ENCODE measurements at places on chromosomes 1 and 21.

GRCh38 chr1:38558500-38559445 lies 300.8 kb downstream of the RRAGC start:
- DNase-seq = no peak

GRCh38 chr1:205161076-205161475 lies 39.3 kb upstream of the RBBP5 start:
- no peak for DNase-seq

DNA sequence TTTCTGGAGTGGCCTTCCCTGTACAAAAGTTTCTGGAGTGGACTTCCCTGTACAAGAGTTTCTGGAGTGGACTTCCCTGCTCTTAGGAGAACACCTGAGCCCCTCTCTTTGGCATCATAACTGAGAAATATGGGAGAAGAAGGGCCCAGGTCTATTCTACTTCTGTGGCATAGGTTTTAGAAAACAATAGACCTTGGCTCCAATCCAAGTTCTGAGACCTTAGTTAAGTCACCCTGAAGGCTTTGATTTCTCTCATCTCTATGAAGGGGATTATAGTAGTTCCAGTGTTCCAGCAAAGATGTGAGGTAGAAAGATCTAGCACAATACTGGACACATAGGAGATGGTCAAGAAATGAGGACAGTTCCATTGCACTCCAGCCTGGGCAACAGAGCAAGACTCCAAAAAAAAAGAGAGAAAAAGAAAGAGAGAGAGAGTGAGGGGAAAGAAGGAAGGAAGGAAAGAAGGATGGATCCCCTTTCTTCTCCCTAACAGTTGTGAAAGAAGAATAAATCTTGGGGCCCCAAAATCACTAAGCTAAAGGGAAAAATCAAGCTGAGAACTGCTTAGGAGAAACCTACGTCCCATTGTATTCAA lies 13.3 kb upstream of the EIF4G3 start:
- DNase-seq = no peak

DNA sequence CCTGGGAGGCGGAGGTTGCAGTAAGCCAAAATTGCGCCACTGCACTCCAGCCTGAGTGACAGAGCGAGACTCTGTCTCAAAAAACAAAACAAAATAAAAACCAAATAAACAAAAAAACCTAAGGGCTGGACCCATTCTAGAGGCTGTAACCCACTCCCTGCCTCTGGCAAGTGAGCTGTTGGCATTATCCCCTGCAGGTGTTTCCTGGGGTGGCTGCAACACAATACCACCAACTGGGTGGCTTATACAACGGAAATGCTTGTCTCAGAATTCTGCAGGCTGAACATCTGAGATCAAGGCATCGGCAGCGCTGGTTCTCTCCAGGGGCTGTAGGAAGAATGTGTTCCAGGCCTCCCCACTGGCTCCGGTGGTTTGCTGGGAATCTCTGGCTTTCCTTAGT lies 15.2 kb downstream of the LRRC38 start:
- no peak for DNase-seq

DNA sequence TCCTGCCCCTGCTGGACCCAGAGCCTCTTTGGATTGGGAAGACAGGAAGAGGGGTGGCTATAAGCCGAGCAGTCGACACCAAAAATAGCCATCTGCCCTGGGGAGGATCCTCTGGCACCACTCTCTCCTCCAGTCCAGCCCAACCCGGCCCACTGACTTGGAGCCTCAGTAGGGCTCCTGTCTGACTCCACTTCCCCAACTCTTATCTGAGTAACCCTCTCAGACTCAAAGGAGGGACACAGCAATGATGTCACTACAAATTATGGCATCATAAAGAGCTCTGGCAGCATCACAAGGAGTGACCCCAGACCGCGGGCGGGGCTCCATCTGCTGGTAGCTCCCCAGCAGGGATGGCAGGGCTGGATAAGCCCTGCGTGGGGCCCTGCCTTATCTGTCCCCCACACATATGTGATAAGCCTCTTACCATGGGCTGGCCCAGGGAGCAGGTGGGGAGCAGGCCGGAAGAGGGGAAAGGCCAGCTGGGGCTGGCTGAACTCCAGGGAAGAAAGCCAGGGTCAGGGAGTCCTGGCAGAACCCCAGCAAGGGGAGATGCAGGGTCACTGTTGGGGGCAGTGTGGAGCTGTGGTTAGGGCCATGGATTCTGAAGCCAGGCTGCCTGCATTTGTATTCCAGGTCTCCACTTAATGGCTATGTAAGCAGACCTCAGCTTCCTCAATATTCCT lies 4.6 kb upstream of the SLC6A9 start:
- no peak for DNase-seq

DNA sequence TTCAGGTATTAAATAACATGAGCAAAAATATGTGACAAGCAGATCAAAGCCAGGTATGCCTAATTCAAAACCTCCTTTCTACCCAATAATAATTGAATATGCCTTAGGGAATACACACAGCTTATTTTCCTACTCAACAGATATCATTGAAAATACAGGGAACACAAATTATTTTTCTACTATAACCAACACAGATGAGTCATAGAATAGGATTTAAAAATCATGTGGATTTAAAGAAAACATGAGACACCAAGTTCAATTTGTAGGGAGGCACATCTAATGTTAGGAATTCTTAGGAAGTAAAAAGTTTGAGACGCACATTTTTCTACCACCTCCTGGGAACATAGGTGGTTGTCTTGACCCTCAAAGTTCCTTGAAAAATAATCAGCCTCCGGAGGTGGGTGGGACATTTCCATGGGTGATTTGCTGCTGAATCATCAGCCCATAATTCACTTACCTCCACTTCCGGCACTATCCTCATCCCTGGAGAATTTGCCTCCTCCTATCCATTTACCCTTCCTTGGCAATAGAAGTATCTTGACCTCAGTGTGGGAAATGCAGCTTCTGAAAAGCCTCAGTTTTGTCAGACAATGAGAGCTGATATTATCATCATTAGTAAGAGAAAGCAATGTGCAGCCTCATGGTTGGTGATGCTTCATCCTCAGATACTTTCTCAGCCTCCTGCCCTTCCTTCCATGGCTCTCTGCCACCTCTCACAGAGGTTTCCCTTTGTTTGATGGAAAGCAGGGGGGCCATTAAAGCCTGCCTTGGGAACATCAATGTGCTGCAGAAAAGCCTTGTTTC lies 33.5 kb upstream of the RGS4 start:
- DNase-seq = no peak

DNA sequence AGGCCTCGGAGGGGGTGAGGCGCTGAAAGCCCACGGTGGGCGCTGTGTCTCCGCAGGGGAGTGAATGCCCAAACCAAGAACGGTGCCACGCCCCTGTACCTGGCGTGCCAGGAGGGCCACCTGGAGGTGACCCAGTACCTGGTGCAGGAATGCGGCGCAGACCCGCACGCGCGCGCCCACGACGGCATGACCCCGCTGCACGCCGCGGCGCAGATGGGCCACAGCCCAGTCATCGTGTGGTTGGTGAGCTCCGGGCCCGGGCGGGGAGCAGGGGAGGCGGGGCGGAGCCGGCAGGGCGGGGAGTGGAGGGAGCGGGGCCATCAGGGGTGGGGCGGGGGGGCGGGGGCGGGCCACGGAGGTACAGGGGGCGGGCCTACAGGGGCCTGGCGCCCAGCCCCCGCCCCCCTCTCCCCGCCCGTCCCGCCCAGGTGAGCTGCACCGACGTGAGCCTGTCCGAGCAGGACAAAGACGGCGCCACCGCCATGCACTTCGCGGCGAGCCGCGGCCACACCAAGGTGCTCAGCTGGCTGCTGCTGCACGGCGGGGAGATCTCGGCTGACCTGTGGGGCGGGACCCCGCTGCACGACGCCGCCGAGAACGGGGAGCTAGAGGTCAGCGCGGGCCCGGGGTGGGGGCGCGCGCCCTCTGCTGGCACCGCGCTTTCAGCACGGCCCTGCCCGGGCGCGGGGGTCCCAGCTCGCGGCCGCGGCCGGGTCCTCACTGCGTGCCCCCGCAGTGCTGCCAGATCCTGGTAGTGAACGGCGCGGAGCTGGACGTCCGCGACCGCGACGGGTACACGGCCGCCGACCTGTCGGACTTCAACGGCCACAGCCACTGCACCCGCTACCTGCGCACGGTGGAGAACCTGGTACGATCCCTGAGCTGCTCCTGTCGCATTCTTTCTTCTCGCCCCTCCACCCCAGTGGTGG lies 15.9 kb downstream of the ESPN start:
- DNase-seq = peak; percentile 45

- no peak for DNase-seq
These were observed 12.4 kb downstream of the COL18A1 start for GRCh38 chr21:45417256-45417950.

GRCh38 chr1:224435999-224436398 lies 1.4 kb upstream of the WDR26 start:
- no peak for DNase-seq

DNA sequence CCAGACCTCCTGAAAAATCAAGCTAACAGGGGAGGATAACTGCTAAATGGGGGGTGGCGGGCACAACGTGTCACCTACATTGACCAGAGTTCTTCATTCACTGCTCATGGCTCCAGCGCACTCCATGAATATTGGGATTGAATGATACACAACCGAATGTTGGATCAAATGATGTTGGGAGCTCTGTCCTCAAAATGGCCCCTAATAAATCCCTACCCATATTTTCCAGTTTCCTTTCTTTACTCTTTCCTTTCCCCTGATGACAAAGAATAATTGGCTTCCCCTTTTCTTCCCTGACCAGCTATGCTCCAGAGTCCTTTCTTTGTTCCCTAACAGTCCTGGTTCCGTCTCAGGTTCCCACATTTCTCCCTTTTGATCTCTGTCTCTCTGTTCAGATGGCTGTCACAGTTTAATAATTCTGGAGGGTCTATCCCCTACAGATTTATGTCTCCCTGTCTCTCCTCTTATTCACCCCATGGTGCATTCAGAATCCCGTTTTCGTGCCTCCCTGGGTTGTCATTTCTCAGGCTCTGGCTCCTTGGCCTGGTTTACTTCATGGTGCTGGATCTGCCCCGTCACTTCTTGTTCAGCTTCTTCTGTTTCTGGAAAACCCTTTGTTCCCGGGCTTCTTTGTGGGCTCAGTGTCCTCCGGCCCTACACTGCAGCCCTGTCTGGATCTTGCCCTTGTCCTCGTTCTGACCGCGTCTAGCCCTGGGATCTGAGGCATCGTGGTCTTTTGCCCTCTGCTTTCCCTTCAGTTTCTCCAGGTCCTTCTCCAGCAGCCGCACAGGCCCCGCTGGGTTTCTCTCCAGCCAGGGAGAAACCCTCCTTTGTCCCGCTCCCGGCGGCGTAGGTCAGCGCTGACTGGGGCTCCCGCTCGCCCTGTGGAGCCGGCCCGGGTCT lies 78.3 kb downstream of the NDUFS5 start:
- DNase-seq = no peak

- DNase-seq = no peak
These were observed 206.7 kb upstream of the C1orf87 start for GRCh38 chr1:60280256-60280655.

DNA sequence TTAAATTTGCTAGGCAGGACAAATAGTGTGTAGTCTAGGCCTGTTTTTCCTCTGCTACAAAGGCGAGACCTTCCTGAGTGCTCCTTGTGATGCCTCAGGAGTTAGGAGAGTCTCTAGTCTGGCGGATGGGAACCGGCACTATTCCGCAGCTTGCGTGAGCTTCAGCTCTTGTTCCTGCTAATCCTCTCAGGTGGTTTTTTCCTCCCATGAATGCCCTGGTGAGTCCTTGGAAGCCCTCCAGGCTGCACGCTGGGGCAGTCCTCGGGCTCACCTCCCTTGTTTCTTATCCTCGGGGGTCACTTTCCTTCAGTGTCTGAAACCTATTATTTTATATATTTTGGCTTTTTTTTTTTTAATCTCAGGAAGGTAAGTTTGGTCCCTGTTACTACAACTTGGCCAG lies 28.2 kb downstream of the UTS2 start:
- no peak for DNase-seq

DNA sequence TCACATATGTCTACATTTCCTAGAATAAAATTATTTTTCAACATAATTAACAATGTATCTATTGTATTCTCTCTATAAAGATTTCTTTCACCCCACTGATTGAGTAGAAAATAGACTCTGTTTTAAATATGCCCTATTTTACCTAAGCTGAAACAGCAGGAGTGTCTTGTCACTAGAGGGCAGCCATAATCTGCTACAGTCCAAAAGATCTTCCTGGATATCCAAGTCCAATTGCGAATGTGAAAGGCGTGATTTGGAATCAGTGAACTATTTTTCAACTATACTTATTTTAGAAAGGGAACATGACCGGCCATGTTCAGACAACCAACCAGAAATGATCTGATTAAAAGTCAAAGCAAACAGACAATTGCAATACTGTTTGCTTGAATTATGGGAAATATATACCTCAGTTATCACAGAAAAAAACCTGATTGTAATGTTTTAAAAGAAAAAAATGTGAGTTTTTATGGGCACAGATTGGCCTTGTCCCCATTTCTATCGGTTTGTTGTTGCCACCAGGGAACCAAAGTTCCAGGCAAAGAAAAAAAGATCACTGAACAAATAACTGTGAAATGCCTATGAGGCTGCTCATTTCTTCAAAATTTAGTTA lies 1211.0 kb upstream of the ADGRL4 start:
- no peak for DNase-seq

DNA sequence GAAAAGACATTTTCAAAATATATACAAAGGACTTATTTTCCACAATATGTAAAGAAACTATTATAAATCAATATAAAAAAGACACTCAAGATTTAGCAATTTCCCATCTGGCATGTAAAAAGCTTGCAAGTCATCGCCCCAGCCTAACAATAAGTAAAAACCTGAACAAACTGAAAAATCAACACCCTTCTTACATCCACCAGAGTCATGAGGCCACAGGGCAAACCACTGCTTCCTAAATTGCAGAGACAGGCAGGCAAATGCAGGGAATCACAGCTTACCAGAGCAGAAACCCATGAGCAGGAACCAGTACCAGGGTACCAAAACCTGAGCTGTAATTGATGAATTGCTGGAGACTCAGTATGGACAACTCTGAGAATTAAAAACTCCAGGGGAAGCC lies 16.7 kb upstream of the WNT2B start:
- DNase-seq = no peak

DNA sequence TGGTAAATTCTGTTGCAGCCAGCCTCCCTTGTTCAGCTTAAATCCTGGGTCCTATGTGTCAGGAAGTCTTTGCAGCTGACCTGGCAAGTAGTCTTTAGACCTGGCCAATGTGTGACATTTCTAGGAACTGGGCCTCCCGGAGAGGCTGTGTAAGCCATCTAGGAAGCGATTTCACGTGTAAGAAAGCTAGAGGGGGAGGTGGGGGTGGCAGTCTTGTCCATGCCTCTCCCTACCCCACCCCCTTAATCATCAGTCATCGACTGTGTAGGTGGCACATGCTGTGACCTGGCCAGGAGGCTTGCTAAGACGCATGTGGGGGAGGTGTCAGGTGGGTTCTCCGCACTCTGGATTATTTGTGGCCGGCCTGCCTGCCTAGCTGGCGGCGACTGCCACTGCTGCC lies 8.4 kb downstream of the C1orf226 start:
- DNase-seq = no peak

DNA sequence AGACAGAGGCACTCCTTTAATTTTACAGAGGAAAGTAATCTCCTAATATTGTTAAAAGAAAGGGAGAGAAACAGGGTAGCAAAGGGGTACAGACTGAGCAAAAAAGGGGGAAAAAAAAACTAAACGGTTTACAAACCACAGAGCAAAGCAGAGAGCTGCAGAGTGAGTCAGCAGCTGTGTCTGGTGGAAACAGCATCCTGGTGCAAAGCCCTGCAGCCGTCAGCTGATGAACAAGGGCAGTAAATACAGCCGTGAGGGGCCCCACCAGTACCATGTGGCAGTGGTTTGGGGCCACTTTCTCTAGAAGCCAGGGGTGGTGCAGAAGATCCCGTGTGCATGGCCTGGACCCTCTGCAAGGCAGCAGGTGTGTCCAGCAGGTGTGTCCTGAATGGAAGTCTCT lies 111.3 kb downstream of the ERG start:
- no peak for DNase-seq

- no peak for DNase-seq
These were observed 151.0 kb downstream of the GRIK1 start for GRCh38 chr21:29788752-29789151.

Data from activated naive CD8-positive, alpha-beta T cell treated with anti-CD3 and anti-CD28 coated beads, Interleukin-2, amount 50 U/mL, for 16 hours (primary cell).